Stimulated activated CD4-positive, alpha-beta T cell treated with anti-CD3 and anti-CD28 coated beads, Interleukin-4, amount 100 ng/mL, for 1 hour (primary cell): ENCODE measurements at places on chromosomes 7 and 10.

GRCh38 chr7:34036051-34036920 lies 130.9 kb downstream of the BMPER start:
- no peak for DNase-seq

DNA sequence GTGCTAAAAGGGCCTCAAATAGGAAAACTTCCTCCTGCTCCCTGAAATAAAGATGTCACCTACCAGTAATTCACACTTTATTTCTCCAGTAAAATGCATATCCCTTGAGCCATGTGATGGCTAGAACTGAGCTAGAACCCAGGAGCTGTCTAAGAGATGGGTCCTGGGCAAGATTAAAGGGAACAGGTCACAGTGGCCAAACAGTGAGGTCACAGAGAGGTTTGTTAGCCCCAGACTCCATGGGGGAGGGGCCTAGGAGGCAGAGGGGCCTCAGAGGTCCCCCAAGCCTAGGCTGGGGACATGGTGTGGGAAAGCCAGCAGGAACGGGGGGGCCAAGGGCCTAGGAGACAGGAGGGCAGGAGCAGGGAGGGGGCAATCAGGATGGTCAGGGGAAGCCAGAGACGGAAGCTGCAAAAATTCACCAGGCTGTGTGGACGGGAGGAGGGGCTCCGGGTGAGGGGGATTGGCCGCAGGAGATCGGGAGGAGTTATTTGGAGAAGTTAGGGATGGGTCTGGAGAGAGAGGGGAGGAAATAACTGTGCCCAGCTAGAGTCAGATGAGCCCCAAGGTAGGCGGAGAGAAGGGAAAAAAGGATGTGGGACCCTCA lies 3.3 kb downstream of the FBXO24 start:
- DNase-seq = no peak

DNA sequence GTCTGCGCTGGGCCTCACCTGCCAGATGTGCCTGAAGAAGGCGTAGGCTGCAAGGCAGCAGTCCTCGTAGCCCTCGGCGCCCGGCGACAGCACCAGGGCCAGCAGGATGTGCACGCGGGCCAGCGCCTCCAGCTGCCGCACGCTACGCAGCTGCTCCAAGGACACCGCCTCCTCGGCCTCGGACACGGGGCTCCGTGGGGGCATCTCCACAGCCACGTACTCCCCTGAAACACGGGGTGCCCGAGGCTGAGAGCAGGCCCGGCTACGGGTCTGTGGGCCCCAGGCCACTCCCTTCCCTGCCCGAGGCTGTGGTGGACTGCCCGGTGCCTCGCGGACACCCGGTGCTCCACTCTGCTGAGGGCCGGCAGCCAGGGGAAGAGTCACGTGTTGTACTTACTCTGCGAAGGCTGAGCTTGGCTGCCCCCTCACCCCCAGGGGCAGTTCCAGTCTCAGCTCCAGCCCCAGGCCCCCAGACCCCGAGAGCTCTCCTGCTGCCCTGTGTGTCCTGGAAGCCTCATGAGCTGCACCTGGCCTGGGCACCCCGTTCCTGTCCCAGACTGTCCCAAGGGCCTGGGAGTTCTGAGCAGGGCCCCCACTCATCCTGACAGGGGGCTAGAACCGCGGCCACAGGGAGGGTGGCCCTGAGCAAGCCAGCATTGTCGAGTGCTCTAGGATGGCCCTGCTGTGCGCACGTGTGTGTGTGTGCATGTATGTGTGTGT lies 62.8 kb downstream of the CFAP46 start:
- DNase-seq = no peak

GRCh38 chr7:6438427-6438826 lies 9.3 kb downstream of the DAGLB start:
- no peak for DNase-seq

- DNase-seq = peak; percentile 38
Observed at GRCh38 chr7:3028071-3028757, 15.5 kb downstream of the CARD11 start.

DNA sequence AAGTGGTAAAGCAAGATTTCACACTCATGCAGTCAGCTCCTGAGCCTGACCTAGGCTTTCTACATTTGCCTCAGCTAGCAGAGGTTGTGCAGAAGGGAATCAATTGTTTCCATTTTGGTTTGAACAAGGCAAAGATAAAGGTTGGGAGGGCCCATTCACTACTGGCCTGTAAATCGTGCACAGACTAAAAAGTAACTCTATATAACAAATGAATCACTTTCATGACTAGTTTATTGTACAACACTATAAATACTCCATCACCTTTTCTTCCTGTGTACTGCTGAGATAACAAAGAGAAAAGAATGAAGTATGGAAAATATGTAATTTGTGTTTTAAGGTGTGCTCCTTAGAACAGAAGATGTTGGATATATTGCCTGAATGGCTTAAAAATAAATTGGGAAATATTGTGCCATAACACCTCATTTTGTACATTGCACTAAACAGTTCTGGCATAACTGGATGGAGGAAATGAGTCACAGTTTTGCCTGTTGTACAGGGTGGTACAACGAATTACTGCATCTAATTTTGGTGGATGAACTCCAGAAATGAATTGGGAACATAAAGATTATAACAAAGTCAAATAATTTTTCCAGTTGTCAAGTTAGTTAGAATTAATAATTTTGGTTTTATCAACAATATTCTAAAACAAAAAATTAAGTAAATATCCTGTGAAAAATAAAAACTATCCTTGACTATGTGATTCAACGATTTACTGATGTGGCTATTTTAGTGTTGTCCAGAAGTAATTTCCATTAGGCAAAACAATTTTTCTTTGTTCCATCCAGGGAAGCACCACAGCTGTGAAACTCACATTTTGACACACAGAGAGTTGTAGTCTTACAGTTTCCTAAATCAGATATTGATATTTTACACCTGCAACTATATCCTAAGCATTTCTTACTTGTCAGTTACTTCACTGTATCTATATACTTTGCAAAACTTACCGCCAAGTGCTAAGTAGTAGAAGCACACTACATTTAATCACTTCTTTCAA lies 18.0 kb downstream of the SEMA3C start:
- no peak for DNase-seq

GRCh38 chr7:149489391-149490024 lies 8.1 kb downstream of the ZNF746 start:
- DNase-seq = no peak

DNA sequence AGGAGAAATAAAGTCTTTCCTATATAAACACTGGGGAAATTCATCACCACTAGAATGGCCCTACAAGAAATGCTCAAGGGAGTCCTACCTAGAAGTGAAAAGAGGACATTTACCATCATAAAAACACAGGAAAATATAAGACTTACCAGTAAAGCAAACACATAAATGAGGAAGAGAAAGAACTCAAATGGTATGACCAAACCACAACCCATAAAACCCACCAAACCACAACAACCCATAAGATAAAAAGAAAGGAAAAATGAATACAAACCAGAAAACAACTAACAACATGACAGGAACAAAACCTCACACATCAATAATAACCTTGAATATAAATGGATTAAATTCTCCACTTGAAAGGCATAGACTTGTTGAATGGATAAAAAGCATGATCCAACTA lies 71.9 kb upstream of the DIP2C start:
- DNase-seq = no peak

DNA sequence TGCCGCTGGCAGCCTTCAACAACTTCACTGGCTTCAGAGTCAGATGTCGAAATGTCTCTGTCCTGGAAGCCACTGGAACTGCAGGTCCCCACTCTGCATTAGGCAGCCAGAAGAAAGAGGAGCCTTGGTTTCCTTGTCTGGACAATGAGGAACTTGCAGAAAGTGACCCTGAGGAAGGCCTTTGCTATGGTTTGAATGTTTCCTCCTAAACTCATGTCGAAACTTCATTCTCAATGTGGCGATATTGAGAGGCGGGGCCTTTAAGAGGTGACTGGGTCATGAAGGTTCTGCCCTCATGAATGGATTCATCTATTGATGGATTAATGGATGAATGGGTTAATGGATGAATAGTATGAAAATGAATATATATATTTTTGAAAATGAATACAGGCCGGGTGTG lies 61.6 kb upstream of the GPR26 start:
- DNase-seq = no peak

- no peak for DNase-seq
Observed at GRCh38 chr10:35462491-35462934, 126.2 kb downstream of the CCNY start.
